ENCODE measurements at places on chromosomes 12 and 14.

DNA sequence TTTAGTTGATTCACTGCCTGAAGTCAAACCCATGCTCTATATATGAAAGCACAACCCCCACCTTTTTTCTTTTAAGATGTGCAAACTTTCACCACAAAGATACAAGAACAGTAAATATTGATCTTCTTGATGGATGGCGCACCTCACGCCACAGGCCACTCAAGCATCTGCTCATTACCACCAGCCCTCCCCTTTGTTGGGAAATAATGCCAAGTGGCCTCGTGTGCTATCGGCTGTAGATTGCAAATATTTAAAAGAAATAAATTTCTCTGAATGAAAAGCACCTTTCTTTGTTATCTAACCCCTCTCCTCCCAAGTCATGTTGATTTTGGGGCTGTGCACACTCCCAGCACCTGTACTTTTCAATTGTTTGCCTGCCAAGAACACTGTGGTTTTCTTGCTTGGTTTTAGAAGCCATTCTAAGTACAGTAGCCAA is 122.7 kb downstream of the C12orf42 start:
- no peak for DNase-seq

- no peak for DNase-seq
Observed at GRCh38 chr12:113070117-113070906, 13.8 kb downstream of the DTX1 start.

DNA sequence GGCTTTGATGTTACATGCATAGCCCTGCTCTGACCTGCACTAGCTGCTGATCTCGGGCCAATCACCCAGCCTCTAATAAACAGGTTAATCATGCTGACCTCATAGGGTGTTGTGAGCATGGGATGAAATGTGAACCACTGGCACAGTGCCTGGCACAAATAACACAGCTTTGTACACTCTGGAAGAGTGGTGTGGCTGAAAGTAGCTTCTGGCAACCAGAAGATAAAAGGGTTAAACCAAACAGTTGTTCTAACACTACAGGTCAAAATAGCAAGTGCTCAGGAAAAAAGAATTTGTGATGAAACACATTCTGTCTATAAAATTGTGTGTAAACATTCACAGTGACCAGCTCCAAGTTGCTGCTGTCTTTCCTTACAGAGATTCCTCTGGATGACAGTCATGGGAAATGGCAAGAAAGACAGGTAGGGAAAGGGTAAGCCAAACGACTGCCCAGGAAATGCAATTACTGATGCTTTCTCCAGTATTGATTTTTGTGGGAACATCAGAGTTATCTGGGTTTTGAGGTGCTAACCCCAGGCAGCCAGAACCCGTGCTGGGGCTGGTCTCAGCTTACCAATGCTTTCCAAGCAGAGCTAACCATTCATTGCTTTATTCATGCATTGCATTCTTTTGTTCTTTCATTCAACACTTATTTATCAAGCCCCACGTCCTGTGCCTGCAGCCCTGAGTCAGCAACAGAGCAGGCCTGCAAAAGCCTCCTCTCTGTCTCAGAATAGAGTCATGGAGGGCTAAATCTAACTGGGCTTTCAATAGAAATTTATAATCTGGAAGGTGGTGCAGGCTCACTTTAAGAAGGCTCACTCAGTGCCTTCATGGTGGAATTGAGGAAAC is 38.1 kb upstream of the CAPRIN2 start:
- DNase-seq: no peak

GRCh38 chr12:93680006-93680405 is 2.8 kb downstream of the CRADD start:
- no peak for DNase-seq

DNA sequence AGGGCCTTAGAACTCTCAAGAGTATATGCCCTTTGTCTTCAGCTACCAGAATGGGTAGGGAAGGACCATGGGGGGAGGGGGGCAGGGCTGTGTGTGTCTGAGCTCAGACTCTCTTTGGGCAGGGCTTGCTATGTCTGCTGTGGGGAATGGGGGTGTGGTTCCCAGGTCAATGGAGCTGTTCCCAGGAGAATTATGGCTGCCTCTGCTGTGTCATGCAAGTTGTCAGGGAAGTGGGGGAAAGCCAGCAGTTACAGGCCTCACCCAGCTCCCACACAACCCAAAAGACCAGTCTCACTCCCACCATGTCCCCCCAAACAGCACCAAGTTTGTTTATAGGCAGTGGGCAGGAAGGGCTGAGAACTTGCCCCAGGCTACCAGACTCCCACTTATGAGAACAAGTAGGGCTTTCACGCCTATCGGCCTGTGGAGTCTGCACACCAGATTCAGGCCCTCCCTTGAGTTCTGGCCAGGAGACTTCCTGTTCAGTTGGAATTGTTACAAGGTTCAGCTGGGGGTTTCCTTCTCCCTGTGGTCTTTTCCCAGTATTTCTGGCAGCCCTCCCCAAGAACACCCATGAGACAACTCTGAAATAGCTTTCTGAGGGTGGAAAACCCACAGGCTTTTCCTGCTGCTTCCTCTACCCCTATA is 6.1 kb upstream of the SERPINA11 start:
- no peak for DNase-seq

DNA sequence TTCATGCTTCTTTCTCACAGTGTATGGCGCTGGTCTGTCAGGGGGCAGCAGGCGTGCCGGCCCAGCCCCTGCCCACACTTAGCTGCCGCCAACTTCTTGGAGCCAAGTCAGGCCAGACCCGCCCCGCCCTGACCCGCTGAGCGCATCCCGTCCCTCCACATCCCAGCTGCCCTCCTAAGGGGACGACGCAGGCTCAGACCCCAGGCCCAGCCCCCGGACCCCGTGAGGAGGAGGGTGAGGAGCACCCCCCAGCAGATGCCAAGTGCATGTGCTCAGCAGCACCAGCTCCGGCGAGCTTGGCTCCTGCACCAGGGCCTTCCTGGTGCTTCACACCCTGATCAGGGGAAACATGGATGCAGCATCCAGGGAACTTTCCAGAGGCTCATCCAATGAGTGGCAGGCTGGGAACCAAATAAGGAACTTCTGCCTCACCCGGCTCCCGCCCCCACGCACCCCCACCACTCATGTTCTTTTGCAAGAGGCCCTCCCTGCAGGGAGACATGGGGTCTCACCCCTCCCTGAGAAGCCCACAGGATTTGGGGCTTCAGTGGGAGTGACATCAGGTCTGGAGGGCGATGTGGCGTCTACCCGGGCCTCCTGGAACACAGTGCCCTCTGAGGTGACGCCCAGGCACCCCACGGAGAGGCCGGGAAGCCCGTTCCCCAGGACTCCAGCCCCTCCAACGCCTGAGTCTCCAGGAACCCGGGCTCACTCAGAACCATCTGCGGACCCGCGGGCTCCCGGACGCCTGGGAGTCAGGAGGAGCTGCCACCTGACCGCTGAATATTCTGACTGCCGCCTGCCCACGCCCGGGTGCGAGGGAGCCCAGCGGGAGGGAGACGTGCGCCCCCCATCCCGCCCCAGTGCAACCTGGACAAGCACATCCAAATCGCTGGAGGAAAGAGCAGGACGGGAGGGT is 70.0 kb upstream of the GALNT9 start:
- DNase-seq: peak; percentile 13

- DNase-seq: no peak
Observed at GRCh38 chr12:80717856-80718255, 1.1 kb downstream of the MYF5 start.

GRCh38 chr14:96085369-96085768 is 46.2 kb downstream of the C14orf132 start:
- DNase-seq: peak; percentile 27

DNA sequence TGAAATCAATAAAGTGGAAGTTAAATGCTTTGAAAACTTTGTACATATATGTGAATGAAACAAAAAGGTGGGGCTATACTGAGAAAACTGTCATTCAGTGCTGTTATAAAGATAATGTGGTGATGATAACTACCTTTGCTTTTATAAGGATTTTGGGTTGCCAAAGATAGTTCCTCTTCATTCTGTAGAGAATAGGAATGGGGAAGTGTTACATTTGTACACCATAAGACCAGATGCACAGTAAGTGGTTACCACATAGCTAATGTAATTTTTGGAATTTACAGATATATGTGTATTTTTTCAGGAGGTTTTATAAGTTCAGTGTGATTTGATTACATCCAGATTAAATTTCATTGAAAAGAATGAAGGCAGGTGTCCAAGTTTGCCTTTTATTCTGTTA is 18.1 kb downstream of the RAB21 start:
- no peak for DNase-seq

- no peak for DNase-seq
Observed at GRCh38 chr12:93698307-93699092, 21.3 kb downstream of the CRADD start.

- DNase-seq: no peak
Observed at GRCh38 chr12:5176036-5176435, 132.4 kb downstream of the KCNA5 start.

DNA sequence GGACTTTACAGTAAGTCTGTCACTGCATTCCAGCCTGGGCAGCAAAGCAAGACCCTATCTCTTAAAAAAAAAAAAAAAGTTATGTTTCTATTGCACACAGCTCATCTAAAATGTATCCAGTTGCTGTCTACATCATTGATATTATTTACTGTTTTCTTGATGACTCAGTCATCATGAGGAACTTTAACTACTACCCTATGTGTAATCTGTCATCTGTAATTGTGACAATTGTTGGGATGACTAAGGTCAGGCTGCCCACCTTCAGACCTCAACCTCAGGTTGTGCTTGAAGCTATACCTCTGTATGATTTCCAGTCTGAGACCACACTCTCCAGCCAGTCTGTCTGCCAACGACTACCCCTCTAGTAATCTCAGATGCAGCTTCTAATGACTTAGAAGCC is 15.3 kb downstream of the PPP1R13B start:
- no peak for DNase-seq

DNA sequence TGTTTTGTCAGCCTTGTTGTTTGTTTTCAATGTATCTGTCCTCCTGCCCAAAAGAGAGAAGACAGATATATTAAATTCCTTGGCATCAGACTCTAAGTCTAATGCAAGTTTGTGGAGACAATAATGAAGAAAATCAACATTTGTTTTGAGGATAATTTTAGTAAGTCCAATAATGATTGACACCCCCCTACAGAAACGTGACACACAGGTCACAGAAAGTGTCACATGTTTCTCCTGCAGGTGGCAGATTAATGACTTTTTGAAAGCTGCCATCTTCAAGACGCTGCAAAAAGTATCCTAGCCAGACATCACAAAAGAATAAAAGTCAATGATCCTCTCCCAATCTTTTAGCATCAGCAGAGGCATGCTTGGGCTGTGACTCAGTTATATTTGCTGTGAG is 378.8 kb upstream of the TMPO start:
- no peak for DNase-seq

DNA sequence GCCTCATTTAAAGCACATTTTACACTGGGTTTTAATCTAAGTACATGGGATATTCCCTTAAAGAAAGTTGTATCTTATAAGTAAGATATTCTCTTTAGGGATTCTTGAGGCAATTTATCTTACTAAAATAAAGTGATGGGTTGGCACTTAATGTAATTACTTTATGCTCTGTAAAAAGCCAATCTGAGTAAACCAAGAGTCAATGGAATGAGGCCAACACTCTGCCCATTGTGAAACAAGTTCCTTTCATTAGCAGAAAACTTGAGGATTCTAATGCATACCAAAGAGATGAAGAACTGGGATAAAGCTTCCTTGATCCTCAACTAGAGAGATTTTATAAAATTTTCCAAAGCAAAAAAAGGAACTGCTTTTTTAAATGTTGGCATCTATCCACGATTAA is 121.2 kb downstream of the METTL25 start:
- no peak for DNase-seq

DNA sequence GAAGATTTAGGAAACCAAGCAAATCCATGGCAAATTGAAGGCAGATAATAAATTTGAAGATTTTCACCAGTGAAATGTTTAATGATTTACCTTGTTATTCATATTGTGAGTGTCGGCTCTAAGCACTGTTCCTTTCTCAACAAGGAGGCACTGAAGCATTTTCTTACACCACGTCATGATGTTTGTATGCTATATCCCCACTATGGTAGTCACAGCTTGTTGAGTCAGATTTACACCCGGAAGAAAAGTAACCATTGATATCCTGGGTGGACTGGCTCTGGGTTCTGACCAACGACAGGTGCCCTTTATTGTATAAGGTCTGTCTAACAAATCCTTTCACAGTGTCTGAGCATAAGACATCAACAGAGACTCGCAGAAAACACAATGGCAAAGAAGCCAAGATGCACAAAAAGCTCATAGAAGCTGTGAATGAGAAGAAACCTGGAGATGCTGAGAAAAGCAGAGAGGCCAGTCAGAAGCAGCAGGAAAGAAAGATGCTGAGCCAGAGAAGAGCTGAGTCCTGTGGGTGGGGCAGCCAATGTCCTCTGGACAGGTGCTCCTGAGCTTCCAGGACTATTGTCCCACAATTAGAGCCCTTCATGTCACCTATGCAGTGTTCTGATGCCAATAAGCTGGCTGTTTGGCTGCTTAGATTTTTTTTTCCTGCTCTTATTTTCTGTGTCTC is 49.7 kb upstream of the ARHGAP5 start:
- no peak for DNase-seq

DNA sequence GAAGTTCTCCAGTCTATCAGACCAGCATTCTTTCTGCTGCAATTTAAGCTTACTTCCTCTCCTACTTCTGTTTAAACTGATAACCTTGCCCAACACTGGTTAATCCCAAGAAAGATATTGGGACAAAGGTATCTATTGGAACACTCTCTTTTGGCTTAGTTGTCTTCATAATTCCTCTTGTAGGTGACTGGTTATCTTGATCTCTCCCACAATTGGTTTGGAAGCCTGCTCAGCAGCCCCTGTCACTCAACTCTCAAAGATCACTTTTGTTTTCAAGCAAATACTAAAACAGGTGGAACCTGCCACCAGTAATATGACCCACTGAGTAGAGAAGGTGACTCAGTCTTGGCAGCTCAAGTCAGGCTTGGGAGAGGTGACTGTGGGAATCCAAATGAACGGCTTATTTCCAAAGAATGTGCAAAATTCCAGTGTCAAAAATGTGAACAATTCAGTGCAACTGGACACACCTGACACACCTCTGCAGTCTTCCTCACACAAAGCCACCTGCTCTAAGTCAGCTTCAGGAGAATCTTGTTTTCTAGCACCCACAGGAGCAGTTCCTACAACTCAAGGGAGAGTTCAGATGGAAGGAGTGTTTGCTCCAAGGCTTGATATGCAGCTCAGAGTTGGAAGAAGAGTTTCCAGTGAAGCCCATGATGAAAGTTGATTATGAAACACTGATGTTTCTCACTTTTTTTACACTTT is 83.2 kb upstream of the SLC38A2 start:
- no peak for DNase-seq

GRCh38 chr14:70962935-70963334 is 55.7 kb downstream of the PCNX1 start:
- no peak for DNase-seq

GRCh38 chr12:45509187-45509586 is 220.3 kb upstream of the ARID2 start:
- no peak for DNase-seq

- no peak for DNase-seq
Observed at GRCh38 chr12:129226851-129227250, 373.6 kb downstream of the GLT1D1 start.

- DNase-seq: no peak
Observed at GRCh38 chr12:25752710-25753309, 199.7 kb upstream of the LMNTD1 start.

GRCh38 chr14:58830121-58830520 is 192.4 kb downstream of the DACT1 start:
- DNase-seq: no peak
